ENCODE measurements at places on chromosomes 2 and 18.

DNA sequence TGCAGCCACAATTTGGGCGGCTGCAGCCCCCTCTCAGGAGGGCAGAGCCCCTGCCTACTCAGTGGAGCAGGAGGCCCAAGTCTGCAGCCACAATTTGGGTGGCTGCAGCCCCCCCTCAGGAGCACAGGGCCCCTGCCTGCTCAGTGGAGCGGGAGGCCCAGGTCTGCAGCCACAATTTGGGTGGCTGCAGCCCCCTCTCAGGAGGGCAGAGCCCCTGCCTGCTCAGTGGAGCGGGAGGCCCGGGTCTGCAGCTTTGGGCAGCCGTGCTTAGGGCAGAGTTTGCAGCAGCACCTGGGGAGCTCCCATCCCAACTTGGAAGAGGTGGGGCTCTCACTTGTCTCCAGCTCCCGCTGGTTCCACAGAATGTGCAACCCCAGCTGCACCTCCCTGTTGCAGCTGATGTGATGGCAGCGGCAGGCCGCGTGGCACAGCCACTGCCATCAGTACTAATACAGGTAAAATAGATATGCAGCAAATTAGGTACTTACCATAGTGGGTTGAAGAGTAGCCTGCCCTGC lies 99.4 kb downstream of the TWIST2 start:
- DNase-seq, result no peak

DNA sequence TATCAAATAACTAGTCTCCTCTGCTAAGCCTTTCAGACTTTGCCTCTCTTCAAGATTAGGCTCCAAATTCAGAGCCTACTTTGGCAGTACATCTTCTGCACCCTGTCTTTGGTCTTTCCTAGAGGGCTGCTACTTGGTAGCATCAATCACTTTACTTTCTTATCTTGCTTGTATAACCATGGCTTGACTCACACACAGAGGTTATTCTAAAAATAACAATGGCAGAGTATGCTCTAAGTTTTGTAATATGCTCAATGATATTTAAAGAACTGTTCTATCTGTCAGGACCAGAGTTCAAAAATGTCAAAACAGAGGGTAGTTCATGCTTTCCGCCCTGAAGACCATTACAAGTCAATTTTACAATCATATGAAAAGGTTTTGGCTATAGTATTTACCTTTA lies 27.7 kb downstream of the THOC1 start:
- no peak for DNase-seq

GRCh38 chr2:141611176-141611571 lies 519.6 kb downstream of the LRP1B start:
- no peak for DNase-seq

GRCh38 chr2:217625557-217626169 lies 377.1 kb downstream of the TNS1 start:
- DNase-seq, result no peak

DNA sequence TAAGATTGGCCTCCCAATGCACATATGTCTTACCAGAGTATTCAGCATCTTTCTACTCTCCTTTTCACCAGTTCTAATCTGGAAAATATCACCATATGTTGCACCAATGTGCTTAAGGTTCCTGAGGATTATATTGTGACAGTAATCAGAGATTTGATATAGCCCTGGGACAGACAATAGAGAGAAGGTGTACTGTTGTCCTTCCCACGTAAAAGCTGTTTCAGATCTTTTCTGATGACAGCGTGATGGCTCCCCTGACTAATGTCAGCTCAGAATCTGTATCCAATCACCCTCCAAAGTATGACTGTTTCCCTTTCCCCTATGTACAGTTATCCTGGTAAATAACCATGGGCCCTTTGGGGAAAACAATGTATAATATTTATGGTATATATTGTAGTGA lies 9.0 kb upstream of the MLPH start:
- DNase-seq, result no peak

GRCh38 chr2:76478266-76479035 lies 767.7 kb upstream of the GCFC2 start:
- DNase-seq, result no peak

DNA sequence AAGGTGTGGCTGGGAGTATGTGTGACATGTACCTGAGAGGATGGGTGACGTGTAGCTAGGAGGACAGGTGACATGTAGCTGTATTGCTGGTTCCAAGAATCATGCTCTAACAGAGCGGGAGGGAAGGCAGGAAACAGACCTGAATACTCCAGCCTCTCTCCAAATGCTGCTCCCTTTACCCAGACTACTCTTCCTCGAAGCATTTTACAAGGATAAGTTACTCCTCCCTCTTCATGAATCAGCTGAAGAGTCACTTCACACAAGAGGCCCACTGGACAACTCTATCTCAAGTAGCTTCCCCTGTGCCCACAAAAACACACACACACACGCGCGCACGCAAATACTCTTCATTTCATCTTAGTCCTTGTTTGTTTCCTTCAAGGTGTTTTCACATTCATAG lies 52.6 kb upstream of the KIDINS220 start:
- no peak for DNase-seq

- DNase-seq, result no peak
These were observed 62.4 kb downstream of the TXNL1 start for GRCh38 chr18:56575819-56576663.

DNA sequence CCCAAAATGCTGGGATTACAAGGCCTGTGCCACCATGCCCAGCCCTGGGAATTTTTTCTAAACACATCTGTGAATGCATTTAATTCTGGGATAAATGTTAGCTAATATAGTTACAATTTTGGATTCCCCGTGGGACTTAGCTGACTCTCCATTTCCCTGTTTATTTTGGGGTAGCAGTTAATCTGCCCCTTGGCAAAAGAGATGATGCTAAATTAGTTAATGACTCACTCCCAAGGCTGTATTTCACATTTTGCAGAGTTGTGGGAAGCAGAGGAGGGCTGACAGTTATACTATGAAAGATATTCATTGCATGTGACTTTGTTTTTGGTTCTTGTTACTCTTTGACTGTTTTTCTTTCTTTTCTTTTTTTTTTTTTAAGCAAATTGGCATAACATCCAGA lies 3.2 kb downstream of the MTHFD2 start:
- no peak for DNase-seq

- DNase-seq, result no peak
These were observed 105.4 kb upstream of the LGALSL start for GRCh38 chr2:64348386-64349130.

DNA sequence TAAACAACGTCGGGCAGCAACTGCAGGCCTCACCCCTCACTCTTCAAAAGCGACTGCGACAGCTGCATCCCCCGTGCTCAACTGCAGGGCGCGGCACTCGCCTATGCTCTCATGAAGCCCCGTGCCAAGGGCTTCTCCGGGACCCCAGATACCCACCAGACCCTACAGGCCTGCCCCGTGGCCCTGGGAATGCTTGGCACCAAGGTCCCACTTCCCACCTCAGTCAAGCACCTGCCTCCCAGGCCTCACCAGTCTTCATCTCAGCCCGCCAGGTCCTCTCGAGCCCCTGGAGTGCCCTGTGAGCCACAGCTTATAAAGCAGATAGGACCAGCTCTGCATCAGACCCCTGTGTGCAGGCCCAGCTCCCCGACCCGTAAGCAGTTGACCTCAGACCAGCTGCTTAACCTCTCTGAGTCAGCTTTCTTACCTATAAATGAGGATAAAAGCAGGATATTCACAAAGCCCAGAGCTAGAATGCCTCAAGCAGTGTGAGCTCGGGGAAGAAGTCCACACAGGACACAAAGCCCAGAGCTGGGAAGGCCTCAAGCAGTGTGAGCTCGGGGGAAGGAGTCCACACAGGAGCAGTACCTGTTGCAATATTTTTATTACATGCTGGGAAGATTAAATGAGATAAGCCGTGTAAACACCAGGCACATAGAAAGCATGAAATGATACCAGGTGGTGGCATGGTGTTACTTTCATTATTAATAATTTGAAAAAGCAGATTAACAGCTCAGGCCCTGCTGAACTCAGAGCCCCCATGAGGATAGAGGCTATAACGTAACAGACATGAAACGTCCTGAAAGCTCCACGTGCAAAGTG lies 96.9 kb downstream of the HDAC4 start:
- no peak for DNase-seq

DNA sequence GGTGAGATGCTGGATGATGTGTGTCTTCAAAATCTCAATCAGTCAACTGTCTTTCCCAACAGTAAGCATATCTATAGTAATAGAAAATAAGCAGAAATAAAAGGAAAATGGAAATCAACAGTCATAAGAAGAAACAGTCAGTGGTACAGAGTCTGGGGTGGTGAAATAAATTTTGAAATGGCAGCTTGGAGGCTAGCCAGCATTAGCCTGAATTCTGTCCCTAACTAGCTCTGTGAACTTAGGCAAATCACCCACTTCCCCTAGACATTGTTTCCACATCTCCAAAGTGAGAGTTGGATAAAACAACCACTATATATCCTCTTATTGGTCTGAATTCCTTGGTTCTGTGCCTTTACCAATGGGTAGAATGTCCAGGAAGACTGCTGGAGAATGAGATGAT lies 189.7 kb upstream of the REV1 start:
- no peak for DNase-seq

GRCh38 chr18:44548291-44549221 lies 132.1 kb upstream of the SETBP1 start:
- no peak for DNase-seq

DNA sequence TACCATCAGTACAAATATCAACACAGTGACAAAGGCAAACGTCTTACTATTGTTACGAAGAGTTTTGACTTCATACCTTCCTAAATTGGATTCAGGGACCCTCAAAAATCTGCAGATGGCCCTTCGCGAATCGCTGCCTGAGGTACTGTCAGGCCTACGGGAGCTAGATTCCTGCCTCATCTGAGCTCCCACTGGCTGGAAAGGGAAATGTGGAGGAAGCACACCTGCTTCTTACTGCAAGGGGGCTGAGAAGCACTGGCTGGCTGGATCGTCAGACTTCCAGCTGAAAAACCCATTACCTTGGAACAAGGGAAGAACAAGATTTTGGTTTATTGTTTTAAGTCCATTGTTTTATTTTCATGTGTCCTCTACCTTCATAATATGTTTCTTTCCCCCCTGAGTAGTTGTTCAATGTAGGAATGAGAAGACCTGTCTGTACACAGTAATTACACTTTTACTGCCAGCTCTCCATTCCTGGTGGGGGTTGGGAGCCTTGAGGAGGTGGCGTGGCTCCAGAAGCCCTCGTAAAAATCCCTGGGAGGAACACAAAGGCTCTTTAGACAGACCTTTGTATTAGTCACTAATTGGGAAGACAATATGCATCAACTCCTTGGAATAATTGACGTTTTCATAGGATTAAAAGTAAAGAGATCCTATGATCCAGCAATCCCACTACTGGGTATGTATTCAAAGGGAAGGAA lies 124.1 kb upstream of the NOSTRIN start:
- no peak for DNase-seq

GRCh38 chr2:134758633-134759032 lies 39.8 kb upstream of the TMEM163 start:
- no peak for DNase-seq

GRCh38 chr18:11581286-11581685 lies 28.1 kb upstream of the SLC35G4 start:
- no peak for DNase-seq

- DNase-seq, result peak; percentile 97
These were observed at the start of gene AFTPH for GRCh38 chr2:64523666-64524603. AFTPH (plus strand) TSS chr2:64524328; CDS start chr2:64551475, 27,147 bp downstream.

GRCh38 chr2:63977904-63978303 lies 41.3 kb downstream of the VPS54 start:
- no peak for DNase-seq

DNA sequence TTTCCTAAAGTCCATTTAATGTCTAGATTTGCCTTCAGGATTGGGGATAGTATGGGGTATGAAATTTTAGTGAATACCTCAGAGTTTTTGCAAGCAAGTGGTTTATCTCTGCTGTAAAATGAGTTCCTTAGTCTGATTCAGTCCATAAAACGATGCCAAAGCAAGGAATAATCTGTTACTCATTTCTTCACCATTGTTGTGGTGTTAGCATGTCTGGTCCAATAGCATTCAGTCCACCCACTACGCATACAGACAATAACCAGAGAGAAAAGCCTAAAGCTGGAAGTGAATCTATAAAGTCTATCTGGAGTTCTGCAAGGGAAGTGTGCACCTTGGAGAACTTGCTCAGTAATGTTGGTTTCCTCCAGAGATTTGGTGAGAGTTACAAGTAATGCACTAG lies 12.9 kb upstream of the DPP4 start:
- DNase-seq, result no peak

DNA sequence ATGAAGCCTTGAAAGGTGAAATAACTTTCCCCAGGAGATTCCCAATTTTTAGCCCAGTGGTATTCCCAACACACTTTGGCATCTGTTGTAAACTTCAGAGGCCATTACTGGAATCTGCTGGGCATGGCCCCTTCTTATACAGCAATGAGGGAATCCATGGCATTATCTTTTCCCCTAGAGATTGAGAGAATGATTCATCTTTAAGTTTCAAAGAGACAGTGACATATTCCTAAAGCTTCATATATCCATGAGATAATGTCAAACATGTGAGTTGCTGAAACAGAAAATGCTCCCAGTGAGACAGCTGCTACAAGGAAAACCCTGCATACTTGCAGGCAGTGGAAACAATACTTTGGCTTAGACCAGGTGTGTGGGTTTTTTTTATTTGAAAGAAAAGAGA lies 51.1 kb upstream of the DLX2 start:
- no peak for DNase-seq

DNA sequence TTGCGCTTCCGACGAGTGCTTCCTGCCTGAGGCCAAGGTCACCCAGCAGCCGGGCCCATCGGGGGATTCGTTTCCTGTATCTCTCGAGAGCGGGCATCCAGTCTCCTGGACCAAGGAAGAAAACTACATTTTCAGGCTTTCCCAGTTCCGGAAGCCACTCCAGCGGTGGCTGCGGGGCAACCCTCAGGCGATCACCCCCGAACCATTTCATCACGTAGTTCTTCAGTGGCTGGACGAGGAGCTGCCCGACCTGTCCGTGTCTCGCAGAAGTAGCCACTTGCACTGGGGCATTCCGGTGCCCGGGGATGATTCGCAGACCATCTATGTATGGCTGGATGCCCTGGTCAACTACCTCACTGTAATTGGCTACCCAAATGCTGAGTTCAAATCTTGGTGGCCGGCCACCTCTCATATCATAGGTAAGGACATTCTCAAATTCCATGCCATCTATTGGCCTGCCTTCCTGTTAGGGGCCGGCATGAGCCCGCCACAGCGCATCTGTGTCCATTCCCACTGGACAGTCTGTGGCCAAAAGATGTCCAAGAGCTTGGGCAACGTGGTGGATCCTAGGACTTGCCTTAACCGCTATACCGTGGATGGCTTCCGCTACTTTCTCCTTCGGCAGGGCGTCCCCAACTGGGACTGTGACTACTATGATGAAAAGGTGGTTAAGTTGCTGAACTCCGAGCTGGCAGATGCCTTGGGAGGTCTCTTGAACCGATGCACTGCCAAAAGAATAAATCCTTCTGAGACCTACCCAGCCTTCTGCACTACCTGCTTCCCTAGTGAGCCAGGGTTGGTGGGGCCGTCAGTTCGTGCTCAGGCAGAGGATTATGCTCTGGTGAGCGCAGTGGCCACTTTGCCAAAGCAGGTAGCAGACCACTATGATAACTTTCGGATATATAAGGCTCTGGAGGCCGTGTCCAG lies 1.0 kb downstream of the MARS2 start:
- DNase-seq, result no peak
